ENCODE measurements at places on chromosomes 1 and 21.

DNA sequence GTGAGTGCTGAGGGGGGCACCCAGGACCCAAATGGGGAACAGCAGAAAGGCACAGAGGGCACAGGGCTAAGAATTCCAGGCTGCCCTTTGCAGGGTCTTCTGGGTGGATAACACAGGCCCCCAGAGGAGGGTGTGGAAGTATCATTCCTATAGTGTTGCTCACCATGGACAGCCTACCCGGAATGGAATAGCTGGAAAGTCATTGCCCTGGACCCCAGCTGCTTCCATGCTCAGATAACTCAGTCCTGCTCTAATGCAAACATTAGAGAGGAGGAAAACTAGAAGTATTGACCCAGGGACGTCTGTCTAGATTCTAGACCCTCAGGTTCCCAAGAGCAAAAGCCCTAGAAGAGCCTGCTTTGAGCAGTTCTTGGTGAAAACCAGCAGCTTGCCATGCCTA, 24.7 kb downstream of the SLC6A17 start:
- DNase-seq: no peak

GRCh38 chr21:45309069-45309986, 21.6 kb upstream of the POFUT2 start:
- DNase-seq: no peak

GRCh38 chr1:101509370-101509769, 272.6 kb downstream of the S1PR1 start:
- peak; percentile 71 for DNase-seq

GRCh38 chr1:151133018-151133806, 13.2 kb downstream of the SEMA6C start:
- DNase-seq: no peak

- DNase-seq: no peak
These were observed 89.3 kb upstream of the CNIH3 start for GRCh38 chr1:224526771-224527170.

- DNase-seq: no peak
These were observed 24.5 kb downstream of the CLIC6 start for GRCh38 chr21:34693192-34693810.

DNA sequence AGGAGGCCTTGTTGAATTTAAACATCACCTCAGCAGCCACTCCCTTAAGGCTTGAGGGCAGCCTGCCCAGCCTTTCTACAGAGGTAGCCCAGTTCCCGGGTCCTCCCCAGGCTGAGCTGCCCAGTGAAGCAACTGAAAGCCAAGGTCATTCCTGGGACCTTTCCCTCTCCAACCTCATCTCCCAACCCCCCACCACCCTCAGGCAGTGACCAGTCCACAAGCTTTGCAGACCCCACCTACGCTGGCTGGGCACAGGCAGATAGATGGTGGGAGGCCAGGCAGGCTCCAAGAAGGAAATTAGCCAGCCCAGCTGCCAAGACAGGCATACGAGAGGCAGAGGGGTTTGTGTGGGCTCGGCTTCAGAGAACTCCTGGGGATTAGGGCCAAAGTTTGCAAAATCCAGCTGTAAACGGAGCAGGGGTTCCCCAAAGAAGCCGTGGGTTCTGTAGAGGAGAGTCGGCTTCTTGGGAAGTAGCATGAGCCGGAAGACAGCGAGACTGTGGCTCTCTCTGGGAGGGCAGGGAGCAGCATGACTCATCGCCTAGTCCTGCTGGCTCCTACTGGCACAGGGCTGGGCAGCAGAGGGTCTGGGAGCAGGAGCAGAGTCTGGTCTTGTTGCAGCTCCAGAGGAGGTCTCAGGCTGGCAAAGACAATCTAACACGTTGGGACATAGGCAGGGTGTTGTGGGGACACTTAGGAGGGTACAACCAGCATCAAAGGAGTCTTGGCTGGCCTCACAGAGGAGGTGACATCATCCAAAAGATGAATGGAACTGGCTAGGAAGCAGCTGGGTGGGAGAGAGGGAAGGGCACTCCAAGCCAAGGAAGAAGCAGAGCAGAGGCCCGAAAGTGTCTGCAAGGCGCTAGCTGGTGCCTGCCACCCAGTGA, 2.8 kb upstream of the ZC3H12A start:
- DNase-seq: no peak

- DNase-seq: no peak
These were observed 236.6 kb downstream of the HHAT start for GRCh38 chr1:210565306-210565705.

- no peak for DNase-seq
These were observed 44.7 kb downstream of the PTGFRN start for GRCh38 chr1:116954440-116954839.

GRCh38 chr1:24643363-24644099, 429 bp downstream of the SRRM1 start:
- no peak for DNase-seq

DNA sequence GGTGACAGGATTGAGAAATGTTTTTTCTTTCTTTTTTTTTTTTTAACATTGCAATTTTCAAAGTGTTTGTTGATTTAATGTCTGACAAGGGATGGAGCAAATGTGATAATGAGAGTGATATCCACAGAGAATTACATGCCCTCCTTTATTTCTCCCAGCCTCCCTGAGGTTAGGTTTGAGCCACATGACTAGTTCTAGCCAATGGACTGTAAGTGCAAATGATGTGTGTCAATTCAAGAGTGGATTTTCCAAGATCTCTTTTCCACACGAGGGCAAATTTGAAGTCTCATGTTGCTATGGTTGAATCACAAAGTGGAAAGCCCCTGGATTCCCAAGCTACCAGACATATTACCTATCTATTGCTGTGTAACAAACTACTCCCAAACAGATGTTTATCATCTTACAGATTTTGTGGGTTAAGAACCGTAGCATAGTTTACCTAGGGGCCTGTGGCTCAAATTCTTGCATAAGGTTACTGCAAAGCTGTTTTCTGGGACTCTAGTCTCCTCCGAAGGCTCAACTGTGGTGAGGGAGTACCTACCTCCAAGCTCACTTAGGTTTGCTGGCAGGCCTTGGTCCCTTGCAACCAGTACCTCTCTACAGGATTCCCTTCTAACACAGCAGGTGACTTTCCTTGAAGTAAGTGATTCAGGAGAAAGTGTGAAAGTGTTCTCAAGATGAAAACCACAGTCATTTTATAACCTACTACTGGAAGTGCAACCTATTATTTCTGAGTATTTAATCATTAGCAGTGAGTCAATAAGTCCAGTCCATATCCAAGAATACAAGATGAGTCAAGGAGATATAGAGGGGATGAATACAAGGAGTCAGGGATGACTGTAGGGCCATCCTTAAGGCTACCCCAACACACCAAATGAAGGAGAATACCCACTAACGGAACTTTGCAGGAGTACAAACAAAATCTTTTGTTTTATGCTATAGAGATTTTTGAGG, 533.6 kb downstream of the PTPRC start:
- no peak for DNase-seq

DNA sequence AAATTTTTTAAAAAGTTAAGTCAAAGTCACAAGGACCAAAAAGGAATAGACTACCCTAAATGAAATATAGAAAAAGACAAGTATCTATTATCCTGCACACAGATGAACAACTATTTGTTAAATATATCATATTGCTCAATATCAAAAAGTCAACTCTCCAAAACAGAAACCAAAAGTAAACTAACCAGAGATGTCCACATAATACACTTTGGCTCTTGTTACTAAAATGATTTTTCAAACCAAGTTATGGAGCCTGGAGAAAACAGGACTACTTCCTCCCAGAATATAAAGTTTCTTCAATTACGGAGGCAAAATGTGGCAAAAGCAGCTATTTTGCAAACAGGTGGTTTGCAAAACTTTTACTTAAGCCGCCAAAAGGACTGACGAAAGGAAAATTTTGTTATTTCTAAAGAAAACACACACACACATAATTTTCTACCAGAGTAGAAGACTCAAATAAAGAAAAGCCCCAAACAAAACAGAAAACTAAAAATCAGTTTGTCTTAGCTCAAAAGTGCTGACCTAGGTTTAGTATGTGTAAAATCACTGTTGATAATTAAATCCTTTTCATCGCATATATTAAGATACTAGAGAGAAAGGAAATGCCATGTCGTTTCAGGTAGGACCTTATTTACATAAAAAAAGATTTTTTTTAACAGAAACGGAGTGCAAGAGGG, 1.1 kb downstream of the DPYD start:
- DNase-seq: no peak

- DNase-seq: no peak
These were observed 72.7 kb downstream of the HUNK start for GRCh38 chr21:31945546-31945945.

DNA sequence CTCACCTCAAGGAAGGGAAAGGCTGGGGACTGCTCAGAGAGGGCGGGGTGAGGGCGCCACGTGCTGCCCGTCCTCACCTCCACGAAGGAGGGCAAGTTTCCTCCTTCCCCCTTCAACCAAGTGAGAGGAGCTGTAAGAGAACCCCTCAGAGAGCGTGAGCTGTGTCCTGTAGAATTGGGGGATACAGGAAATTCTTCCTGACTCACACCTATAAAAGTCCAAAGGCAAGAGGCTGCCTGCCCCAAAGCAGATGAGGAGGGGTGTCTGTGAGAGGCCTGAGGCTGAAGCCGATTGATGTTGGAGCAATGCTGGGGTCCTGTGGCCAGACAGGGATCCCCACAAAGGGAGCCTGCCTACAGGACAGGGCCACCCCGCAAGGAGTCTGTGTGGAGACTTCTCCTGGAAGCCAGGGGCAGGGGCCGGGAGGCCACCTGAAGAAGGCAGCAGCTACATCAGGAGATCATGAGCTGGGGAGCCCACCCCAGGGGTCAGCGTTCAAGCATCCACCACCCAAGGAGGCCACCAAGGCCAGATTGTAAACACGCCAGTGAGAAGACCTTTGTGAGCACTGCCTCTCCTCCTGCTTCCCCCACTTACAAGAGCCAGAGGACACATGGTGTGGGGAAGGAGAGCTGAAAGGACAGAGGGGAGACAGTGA, 27.7 kb downstream of the S100A6 start:
- DNase-seq: no peak

GRCh38 chr1:238710697-238711096, 675.7 kb upstream of the CHRM3 start:
- DNase-seq: no peak

DNA sequence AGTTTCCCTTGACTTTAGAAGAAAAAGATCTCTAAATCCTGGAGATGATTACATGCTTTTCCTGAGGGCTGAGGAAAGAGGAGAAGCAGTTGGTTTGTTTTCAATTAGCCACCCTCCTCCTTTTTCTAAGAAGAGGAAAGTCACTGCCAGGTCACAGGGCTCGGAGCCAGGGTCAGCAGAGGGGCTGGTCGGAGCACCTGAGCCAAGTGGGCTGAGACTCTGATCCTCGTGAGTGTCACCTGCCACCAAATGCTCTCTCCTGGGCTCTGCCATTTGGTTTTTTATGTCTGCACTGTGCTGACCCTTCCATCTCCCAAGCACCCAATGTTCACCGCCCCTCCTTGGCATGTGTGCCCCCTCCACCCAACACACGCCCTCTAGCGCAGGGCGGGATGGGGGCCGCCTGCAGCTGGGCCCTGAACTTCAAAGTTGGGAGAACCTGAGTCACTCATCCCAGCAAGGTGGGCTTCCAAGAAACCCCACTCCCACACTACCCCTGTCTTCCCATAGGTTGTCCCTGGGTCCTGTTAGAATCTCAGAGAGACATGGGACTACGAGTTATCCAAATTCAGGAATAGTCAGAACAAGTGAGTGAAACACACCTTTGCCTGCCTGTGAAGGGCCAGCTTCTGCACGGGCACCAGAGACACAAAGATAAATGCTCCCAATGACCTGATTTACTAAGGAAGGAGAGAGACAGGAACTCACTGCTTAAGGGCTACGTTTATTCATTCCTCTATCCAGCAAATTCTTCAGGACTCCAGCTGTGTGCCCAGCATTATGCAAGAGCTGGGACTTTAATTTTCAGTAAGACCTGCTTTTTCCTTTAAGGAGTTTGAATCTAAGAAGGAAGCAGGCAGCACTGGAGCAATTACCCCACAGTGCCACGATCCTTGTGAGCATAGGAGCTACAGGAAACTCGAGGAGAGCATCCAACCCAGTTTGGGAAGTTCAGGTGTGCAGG, 127.5 kb downstream of the RHOU start:
- no peak for DNase-seq

DNA sequence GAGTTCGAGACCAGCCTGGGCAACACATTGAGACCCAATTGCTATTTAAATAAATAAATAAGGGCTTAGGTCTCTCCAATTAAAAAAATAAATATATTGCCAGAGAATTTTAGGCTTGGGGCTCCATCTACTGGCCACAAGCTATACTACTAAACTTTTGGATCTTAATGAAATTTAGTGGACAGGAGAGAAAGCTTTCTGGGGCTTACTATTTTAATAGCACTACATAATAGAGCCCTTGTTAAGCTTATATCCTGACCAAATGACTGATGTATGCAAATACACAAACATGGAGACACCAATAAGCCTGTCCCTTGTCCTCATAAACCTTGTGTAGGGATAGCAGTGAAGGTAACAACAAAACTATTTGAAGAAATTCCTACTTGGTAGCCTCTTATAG, 18.4 kb downstream of the CCT3 start:
- no peak for DNase-seq

GRCh38 chr1:88216441-88216840, 467.6 kb upstream of the PKN2 start:
- no peak for DNase-seq

- no peak for DNase-seq
These were observed 1.4 kb downstream of the CHI3L1 start for GRCh38 chr1:203185061-203185461.

- no peak for DNase-seq
These were observed 57.3 kb upstream of the CCDC190 start for GRCh38 chr1:162918151-162918754.

- DNase-seq: no peak
These were observed 37.2 kb upstream of the SH3D21 start for GRCh38 chr1:36268981-36269380.

- DNase-seq: no peak
These were observed 239.5 kb downstream of the RYR2 start for GRCh38 chr1:237281481-237281880.

DNA sequence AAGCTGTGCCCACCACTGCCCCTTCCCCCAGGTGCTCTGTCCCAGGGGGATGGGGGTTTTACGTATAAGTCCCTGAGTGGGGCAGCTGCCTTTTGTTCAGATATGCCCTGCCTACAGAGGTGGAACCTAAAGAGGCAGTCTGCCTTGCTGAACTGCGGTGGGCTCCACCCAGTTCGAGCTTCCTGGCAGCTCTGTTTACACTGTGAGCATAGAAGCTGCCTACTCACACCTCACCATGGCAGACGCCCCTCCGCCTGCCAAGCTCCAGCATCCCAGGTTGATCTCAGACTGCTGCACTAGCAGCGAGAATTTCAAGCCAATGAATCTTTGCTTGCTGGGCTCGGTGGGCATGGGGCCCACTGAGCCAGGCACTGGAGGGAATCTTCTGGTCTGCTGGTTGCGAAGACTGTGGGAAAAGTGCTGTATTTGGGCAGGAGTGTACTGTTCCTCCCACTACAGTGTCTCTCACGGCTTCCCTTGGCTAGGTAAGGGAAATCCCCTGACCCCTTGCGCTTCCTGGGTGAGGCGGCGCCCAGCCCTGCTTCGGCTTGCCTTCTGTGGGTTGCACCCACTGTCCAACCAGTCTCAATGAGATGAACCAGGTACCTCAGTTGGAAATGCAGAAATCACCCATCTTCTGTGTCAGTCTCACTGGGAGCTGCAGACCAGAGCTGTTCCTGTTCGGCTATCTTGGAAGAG, 17.6 kb upstream of the RWDD3 start:
- DNase-seq: no peak
